ENCODE measurements at places on chromosomes 5 and 9.

DNA sequence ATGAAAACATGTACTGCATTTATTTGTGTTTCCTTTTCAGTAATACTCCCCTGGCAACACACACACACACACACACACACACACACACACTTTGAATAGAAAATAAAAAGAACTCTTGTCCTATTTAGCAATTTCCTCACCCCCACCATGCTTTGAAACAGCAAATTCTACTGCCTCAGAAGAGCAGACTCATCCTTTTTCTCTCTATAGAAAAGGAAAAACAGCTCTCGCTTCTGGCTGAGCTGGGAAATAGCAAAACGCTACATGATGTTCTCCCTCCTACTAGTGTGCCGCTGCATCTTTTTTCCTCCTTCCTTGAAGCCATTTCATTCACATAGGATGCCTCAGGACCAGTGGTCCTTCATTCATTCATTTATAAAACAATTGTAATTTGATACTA lies 453.6 kb downstream of the CSNK1G3 start:
- no peak for DNase-seq

DNA sequence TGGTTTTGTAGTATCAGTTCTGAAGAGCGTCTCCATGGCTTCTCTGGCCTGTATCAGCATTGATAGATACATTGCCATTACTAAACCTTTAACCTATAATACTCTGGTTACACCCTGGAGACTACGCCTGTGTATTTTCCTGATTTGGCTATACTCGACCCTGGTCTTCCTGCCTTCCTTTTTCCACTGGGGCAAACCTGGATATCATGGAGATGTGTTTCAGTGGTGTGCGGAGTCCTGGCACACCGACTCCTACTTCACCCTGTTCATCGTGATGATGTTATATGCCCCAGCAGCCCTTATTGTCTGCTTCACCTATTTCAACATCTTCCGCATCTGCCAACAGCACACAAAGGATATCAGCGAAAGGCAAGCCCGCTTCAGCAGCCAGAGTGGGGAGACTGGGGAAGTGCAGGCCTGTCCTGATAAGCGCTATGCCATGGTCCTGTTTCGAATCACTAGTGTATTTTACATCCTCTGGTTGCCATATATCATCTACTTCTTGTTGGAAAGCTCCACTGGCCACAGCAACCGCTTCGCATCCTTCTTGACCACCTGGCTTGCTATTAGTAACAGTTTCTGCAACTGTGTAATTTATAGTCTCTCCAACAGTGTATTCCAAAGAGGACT lies 1.5 kb downstream of the GPR21 start:
- DNase-seq: no peak

GRCh38 chr9:105062222-105062855 lies 134.4 kb upstream of the ABCA1 start:
- DNase-seq: no peak

DNA sequence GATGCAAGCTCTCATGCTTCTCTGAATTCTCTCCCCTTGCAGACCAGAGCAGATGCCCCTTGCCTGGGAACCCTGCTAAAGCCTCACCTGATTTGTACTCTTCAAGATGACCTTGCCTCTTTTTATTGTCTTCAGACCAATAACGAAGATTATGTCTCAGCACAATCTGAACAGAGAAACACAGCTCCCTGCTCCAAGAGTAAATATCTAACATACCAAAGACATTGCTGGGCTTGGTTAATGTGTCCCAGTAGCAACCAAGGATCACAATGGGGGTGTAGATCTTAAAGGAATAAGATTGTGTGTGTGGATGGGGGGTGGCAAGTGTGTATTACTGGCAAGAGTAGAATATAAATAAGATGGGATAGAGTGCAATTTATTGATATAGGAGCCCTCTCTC lies 67.6 kb upstream of the LHFPL2 start:
- DNase-seq: no peak

- peak; percentile 93 for DNase-seq
These were observed 350.7 kb upstream of the TLE4 start for GRCh38 chr9:79221084-79221483.

GRCh38 chr9:20620650-20621470 lies 1.4 kb downstream of the MLLT3 start:
- DNase-seq: no peak

- DNase-seq: no peak
These were observed 139.2 kb downstream of the GABBR2 start for GRCh38 chr9:98569491-98569890.

DNA sequence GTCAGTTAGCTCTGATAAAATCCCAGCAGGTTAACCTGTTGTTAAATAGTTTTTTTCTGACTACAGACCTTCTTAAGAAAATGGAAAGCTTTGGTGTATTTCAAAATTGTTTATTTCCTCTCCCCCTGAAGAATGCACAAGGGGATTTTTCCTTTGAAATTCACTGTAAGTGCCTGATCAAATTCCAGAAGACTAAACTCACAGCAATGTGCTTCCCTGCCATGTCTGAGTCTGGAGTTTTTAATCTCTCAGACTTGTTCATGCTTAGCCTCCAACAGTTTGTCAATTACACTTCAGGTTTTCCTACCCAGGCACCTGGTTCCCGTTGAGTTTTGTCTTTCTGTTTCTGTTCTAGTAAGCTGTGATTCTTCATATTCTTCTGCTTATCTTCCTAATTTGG lies 961.6 kb upstream of the CDH18 start:
- no peak for DNase-seq
